PC-3 (cell line): ENCODE measurements at places on chromosomes 2 and 18. TPM values are rescaled to one million over a fixed set of nuclear protein-coding genes. Genes with fewer than 3 reads are reported as not detected.

- peak; percentile 59 for DNase-seq
These were observed 79.9 kb downstream of the ALK start for GRCh38 chr2:29841386-29842004.

GRCh38 chr2:154233231-154233630 lies 361.5 kb downstream of the GALNT13 start:
- DNase-seq = no peak

GRCh38 chr18:59835605-59836379 lies 64.0 kb upstream of the PMAIP1 start:
- DNase-seq = no peak

GRCh38 chr2:200655918-200656580 lies 70.2 kb downstream of the AOX1 start:
- DNase-seq = no peak

DNA sequence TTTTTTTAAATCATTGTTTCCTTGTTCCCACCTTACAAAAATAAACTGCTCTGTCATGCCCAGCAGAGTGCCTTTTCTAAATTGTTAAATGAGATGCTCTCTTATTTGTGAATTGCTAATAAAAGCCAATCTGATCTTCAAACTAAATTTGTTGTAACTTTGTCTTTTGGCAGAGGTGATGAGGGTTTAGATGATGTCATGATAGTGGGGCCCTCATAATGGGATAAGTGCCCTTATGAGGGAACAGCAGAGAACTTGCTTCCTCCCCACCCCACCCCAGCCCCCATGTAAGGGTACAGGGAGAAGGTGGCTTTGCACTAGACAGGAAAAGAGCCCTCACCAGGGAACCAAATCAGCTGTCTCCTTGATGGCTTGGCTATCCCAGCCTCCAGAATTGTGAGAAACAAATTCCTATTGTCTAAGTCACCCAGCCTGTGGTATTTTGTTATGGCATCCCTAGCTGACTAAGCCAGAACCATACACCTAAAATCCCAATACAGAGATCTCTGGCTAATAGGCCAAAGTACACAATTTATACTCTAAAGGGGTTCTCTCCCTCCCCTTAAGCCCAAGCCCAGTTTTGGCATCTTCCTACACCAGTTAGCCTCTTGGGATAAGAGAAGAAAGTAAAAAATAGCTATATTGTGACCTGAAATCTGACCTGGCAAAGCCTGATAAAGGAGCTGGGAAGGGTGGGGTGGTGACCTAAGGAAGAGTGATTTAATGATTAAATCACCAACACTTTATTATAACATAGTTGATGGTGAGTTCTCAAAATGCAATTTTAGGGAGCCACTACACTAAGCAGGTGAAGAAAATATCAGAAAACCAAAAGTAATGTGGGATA lies 40.3 kb upstream of the HNRNPA3 start:
- peak; percentile 94 for DNase-seq

- DNase-seq = no peak
These were observed 33.6 kb upstream of the GLI2 start for GRCh38 chr2:120702061-120702460.

GRCh38 chr2:1656326-1656960 lies 87.9 kb downstream of the PXDN start:
- DNase-seq = peak; percentile 17

- DNase-seq = no peak
These were observed 36.8 kb downstream of the STON1 start for GRCh38 chr2:48566592-48567310.

- peak; percentile 88 for DNase-seq
These were observed 2.1 kb downstream of the TMEM247 start for GRCh38 chr2:46481198-46482193.

GRCh38 chr2:191325651-191326365 lies 80.6 kb downstream of the MYO1B start:
- no peak for DNase-seq

GRCh38 chr2:216548901-216549331 lies 50.3 kb downstream of the RPL37A start:
- no peak for DNase-seq

DNA sequence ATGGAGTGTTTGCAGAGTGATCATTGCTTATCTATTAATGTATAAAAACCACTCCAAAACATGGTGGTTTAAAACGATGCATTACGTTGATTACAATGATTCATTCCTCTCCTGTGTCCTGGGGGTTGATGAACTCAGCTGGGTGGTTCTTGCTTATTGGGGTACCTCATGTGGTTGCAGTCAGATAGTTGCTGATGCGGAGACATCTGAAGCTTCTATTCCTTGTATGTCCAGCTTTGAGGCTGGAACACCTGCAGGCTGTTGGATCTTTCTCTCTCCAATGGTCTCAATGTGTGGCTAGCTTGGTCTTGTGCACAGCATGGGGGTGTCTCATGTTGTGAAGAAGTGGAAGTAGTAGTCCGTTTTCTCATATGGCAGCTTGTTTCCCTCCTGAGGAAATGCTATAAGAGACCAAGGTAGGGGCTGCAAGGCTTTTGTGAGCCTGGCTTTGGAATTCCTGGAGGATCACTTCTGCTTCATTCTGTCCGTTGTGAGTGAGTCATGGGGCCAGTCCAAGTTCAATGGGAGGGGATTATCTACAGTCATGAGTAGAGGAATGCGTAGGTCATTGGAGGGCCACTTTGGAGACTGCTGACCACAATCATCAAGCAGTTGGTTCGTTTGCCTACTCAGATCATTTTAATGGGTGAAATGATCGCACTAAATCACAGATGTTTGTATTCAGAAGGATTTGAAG lies 601.0 kb downstream of the SLC4A3 start:
- peak; percentile 96 for DNase-seq

GRCh38 chr18:35409911-35410310 lies 32.8 kb upstream of the ZNF396 start:
- peak; percentile 48 for DNase-seq

- no peak for DNase-seq
These were observed 632 bp upstream of the ACVR1 start for GRCh38 chr2:157876786-157877138.

DNA sequence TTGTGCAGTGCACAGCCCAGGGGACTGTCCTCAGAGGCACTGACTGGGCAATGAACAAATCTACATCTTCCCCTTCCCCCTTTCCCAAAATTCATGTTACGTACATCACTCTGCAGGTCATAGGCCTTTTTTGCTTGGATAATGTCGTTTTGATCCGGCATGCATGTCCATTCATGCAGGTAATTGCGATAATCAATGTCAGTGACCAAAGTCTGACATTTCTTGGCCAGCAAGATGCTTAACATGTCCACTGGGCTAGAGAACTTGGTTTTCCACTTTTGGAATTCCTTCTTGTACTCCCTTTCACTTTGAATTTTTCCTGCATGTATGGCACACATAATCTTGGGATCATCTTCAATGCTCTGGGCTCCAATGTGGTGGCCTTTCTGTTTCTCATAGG lies 124.6 kb downstream of the NEB start:
- DNase-seq = no peak

- DNase-seq = peak; percentile 30
These were observed 32.2 kb upstream of the ST3GAL5 start for GRCh38 chr2:85920810-85921545.

GRCh38 chr18:6561420-6561861 lies 146.7 kb upstream of the L3MBTL4 start:
- peak; percentile 19 for DNase-seq

- no peak for DNase-seq
These were observed 209.4 kb upstream of the SP5 start for GRCh38 chr2:170505631-170506275.

- peak; percentile 82 for DNase-seq
These were observed 4.7 kb upstream of the STAMBP start for GRCh38 chr2:73823916-73824523.

- DNase-seq = no peak
These were observed 106.4 kb downstream of the SCN9A start for GRCh38 chr2:166269322-166269721.

GRCh38 chr2:2698182-2699120 lies 367.4 kb upstream of the MYT1L start:
- DNase-seq = peak; percentile 34

- DNase-seq = no peak
These were observed 53.9 kb downstream of the INO80D start for GRCh38 chr2:206031950-206032567.

The MFSD2B gene
- total RNA-seq = not detected in 2 replicates

The C2orf78 gene
- total RNA-seq = not detected in 2 replicates

The SPATA3 gene
- not detected in 2 replicates for total RNA-seq

The SULT1C4 gene
- total RNA-seq = not detected in 2 replicates

The MC4R gene
- total RNA-seq = not detected in 2 replicates

The HOXD4 gene
- total RNA-seq = 0.29 and 1.8 TPM in 2 replicates

The ONECUT2 gene
- 1.0 and 1.1 TPM in 2 replicates for total RNA-seq

The TBR1 gene
- not detected in 2 replicates for total RNA-seq

The REEP1 gene
- 0.06 TPM in 1 of 2 replicates, not detected in the other for total RNA-seq

The PDCD1 gene
- not detected in 2 replicates for total RNA-seq

The IL36G gene
- 0.62 TPM in 1 of 2 replicates, not detected in the other for total RNA-seq
